ENCODE measurements at places on chromosomes 5 and 9.

DNA sequence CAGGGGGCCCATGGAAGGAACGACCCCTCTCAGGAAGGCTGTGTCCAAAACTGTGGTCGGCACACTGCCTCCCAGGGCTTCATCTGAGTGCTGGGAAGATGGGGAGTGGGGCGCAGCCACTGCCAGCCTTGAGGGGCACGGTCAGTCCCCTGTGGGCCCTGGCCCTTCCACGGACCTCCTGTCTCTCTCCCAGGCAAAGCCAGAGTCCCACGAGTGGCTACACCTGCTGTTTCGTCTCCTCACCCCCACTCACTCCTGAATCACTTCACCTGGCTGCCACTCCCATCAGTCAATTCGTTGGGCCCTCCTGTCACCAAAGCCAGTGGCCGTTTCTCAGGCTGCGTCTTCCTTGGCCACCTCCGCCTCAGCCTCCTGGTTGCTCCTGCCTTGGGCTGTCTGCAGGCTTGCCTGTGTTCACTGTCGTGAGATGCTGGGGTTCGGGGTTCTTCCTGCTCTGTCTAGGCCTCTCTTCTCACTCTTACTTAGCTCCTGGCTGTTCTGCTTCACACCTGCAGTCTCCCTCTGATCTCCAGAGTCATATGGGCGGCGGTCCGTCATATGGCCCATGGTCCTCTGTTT is 58.8 kb upstream of the RNF130 start:
- DNase-seq, result no peak

DNA sequence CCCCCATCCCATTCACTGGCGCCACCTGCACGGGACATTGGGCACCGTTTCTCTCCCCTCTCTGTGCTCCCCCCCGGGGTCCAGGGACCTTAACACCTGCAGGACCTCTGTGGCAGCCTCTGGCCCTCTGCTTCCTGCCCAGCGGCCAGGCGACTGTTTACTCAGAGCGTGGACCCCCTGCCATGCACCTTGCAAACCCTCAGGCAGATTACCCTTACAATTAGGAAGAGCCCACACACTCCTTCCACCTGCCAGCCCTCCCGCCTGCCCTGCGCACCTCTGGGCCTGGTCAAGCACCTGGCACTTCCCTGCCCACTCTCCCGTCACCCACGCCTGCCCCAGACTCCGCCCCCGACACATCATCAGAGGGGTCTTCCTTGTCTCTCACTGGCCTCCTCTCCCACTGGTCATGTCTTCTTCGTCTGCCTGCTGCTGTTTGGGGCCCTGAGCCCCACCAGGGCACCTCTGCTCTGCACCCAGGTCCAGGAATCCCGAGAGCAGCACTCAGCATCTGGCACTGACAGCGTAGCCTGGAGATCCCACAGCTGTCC is 281.3 kb upstream of the IRX4 start:
- DNase-seq, result no peak

DNA sequence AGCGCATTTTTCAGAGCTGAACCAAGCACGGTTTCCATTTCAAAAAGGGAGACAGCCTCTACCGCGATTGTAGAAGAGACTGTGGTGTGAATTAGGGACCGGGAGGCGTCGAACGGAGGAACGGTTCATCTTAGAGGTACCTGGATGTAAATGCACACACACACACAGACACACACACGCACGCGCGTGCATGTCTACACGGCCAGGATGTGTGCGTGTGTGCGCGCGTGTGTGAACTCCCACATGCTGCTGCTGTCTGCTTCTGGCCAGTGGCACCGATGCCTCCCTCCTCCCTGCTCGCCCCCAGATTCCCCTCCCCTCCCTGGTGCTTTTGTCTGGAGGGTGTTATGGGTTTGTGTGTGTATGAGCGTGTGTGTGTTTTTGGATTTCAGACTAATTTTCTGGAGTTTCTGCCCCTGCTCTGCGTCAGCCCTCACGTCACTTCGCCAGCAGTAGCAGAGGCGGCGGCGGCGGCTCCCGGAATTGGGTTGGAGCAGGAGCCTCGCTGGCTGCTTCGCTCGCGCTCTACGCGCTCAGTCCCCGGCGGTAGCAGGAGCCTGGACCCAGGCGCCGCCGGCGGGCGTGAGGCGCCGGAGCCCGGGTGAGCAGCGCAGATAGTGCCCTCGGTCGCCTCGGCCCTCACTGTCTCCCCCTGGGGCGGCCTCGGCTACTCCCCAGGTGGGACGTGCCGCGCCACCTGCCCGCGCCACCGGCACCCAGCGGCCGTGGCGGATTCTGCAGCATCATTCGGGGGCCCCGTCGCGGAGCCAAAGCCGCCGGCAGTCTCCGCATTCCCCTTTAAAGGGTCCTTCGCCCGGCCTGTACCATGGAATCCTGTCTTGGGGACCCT is at the start of gene NTRK2:
Gene NTRK2 (plus strand): TSS at position 442 of the 850 bp plus-strand sequence. CDS start 1,020 bp downstream, outside the sequence.
- peak; percentile 19 for DNase-seq

- no peak for DNase-seq
These were observed 248.0 kb upstream of the PTGER4 start for GRCh38 chr5:40431734-40432133.

DNA sequence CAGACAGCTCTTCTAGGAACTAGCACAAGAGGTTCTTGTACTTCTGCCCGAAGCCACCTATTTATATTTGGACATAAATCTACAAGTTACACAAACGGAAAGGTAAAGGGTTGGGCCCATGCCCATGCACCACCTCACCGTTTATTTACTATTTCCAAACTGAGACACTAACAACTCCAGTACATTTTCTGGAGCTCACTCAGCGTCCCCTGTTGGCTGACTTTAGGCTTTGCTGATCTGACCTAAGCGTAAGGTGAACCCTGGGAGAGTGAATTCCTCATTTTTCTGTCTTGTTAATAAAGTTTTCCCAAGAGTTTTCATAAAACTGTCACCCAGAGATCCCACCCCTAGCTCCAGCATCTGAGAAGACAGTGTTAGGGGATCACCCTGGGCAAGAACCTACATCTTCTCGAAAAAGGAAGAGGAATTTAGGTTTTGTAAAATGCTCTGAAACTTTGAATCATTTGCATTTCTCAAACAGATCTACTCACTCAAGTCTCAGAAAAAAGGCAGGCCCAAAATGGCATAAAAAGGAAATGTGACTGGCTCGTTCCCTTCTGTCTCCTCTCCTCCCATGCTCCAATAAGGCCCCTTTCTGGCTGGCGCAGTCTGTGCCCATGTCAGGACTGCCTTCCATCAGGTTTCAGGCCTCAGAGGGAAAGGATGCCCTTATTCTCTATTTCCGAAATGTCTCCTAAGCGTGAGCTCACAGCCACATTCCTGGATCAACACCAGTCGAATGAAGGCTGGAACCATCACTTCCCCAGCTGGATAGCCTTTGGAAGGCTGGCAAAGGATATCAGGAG is 201.3 kb downstream of the FANCC start:
- no peak for DNase-seq

- no peak for DNase-seq
These were observed 11.6 kb upstream of the SLC6A7 start for GRCh38 chr5:150178262-150178661.

DNA sequence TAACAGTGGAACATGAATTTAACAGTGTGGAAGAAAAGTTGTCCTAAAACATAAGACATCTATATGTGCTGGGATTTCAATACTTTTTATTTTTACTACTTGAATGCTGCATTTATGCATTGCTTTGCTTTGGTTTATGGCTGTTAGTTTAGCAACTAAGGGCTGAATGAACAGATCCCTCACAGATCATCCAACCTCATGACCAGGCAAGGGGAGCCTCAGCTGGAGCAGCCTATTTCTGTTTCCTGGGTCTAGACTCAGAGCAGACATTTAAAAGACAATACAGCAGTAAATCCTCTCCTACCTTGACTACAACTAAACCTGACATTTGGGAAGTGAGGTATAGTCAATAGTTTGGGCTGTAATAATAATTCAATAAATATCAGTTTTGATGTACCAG is 163.3 kb downstream of the AUH start:
- DNase-seq, result no peak

GRCh38 chr9:121748727-121749423 is 97.4 kb downstream of the DAB2IP start:
- DNase-seq, result no peak

- DNase-seq, result peak; percentile 84
These were observed 40.5 kb downstream of the IRX4 start for GRCh38 chr5:1842004-1842819.

DNA sequence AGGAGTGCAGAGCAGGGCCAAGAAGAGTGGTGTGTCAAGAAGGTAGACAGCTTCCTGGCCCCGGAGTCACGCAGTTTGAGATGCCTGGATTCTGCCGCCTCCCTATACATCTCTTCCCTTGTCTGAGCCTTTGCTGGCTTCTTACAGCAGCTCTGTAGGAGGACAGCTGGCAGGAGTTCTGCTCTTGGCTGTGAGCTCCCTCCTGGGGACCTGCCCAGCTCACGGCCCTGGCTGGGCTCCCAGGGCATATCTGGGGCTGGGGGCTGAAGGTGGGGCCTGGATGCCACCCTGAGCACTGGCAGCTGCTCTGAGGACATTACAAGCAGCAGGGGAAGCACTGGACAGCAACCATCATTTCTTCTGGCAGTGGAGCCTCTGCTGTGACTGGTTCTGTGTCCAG is 786 bp upstream of the TSSK1B start:
- DNase-seq, result no peak

All from NCI-H748 treated with DMSO at 0.1 percent for 48 hours (cell line).